ENCODE measurements at places on chromosomes 2 and 18.

DNA sequence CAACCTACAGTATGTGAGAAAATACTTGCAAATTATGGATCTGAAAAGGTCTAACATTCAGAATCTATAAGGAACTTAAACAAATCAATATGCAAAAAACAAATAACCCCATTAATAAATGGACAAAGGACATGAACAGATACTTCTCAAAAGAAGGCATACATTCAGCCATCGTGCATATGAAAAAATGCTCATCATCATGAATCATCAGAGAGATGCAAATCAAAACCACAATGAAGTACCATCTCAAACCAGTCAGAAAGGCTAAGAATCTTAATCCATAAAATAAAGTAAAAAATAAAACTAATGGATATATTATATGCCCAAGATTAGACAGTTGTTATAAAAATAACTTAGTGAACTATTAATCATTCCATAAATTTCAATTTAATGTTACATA, 154.0 kb downstream of the CALCRL start:
- DNase-seq, result no peak

- DNase-seq, result no peak
These were observed 166.6 kb downstream of the RNF144A start for GRCh38 chr2:7083580-7084509.

GRCh38 chr18:45370255-45371010, 244.8 kb upstream of the SLC14A2 start:
- DNase-seq, result no peak

DNA sequence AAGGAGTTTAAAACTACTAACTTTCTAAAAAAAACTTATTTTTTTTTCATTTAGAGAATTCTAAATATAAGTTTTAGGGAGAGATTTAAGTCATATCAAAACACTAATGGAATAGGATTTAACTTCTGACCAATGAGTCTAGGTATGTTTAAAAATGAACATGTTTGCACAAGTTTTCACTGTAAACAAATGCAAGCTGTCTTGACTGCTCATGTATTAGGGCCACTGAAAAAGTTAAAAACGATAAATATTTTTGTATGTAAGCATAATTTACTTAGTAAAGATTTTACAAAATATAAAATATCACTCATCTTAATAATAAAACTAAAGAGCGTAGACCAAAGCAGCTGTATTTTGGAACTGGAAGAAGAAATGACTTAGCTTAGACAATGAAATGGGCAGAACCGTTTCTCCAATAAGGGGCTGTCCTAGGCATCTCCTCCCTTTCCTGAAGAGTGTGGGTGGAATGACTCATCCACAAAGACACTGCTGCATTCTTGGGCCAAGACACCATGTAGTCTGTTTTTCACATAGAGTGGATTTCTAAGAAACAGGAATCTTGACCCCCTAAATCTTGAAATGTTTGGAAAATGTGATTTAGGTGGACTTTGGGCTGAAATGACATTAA, 118.8 kb downstream of the MEP1B start:
- DNase-seq, result no peak

- DNase-seq, result no peak
These were observed 12.7 kb upstream of the CDH2 start for GRCh38 chr18:28189400-28190239.

GRCh38 chr2:234867882-234868285, 83.9 kb upstream of the SH3BP4 start:
- no peak for DNase-seq

DNA sequence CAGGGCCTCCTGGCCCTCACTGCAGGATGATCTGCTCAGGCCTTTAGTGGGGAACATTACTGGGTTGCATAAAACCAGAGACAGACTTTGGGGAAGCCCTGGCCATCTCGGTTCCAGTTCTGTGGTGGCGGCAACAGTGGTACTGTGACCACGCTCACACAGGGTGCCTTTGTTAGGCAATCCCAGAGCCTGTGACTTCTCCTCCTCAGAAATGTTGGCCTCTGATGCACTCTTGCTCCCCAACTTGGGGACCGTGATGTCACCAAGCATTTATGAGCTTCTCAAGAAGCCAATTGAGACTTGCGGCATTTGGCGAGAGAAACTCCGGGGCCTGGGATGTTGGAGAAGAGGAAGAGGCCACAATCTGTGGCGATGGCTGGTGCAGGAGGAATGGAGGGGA, 80.9 kb upstream of the PKDCC start:
- no peak for DNase-seq

GRCh38 chr2:133515271-133515670, 53.0 kb downstream of the NCKAP5 start:
- no peak for DNase-seq

DNA sequence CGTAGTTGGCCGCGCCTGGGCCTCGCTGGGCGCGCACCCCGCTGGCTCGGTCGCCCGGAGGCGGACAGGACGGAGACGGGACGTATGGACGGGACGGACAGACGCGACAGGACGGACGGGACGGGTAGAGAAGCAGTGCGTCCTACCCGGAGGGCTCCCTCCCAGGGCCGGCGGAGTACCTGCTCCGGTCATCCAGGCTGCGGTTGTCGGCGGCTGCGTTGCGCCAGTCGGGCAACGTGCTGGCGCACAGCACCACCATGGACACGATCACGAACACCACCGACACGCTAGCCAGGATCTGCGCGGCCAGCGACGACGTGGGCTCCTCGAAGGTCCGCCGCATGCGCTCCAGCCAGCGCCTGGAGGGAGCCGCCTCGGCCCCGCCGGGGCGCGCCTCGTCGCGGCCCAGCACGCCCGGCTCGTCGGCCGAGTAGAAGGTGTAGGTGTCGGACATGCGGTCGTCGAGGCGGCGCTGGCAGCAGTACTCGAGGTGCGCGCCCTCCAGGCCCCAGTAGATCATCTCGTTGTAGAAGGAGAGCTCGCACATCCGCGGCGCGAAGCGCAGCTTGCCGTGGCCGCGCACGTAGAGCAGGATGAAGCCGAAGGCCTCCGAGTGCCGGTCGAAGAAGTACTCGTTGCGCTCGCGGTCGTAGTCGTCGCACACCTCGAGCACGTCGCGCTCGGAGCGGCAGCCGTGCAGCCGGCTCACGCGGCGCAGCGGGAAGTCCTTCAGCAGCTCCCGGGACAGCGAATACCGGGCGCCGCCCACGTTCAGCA, 903 bp downstream of the KCNG3 start:
- no peak for DNase-seq

GRCh38 chr2:40364151-40364874, 87.6 kb downstream of the SLC8A1 start:
- no peak for DNase-seq

GRCh38 chr2:178811901-178812300, 4.7 kb upstream of the TTN start:
- DNase-seq, result no peak

DNA sequence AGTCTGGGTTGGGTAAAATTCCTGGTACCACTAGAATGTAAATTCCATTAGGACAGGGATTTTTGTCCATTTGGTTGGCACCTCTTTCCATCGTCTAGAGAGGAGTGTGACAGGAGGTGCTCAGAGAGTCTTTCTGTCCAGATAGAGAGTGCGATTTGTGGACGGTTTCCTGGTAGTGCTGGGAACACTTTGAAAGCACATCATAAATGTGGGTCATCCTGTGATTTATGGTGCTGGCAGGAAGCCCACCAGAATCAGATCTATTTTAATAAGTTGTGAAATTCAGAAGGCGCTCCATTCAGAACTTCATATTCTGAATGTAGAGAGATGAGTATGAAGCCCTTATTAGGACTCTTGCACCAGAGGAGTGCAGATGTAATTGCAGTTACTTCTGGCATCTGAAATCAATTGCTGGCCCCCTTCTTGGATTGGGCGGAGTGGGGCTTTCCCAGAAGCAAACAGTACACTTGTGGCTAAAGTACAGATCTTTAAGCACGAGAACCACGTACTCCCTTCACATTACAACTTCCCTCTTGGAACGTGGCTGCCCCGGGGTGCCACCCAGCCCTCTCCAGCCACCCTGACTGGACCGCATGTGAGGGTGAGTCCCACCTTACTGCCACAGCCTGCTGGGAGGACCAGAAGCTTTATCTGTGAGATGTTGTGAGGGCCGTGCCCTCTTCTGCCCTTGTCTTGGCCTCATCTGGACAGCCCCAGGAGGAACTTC, 243.2 kb downstream of the MYO3B start:
- DNase-seq, result no peak

DNA sequence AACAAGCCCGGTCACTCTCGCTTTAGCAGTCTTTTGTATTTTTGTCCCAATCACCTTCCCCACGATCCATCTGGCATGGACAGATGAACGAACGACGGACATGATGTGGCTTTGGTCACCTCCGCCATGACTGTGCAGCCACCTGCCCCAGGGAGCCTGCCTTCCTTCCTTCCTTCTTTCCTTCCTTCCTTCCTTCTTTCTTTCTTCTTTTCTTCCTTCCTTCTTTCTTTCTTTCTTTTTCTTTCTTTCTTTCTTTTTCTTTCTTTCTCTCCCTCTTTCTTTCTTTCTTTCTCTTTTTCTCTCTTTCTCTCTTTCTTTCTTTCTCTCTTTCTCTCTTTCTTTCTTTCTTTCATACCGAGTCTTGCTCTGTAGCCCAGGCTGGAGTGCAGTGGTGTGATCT, 39.0 kb downstream of the ATP8B1 start:
- no peak for DNase-seq

- DNase-seq, result no peak
These were observed 707 bp upstream of the ERFE start for GRCh38 chr2:238158018-238158508.

DNA sequence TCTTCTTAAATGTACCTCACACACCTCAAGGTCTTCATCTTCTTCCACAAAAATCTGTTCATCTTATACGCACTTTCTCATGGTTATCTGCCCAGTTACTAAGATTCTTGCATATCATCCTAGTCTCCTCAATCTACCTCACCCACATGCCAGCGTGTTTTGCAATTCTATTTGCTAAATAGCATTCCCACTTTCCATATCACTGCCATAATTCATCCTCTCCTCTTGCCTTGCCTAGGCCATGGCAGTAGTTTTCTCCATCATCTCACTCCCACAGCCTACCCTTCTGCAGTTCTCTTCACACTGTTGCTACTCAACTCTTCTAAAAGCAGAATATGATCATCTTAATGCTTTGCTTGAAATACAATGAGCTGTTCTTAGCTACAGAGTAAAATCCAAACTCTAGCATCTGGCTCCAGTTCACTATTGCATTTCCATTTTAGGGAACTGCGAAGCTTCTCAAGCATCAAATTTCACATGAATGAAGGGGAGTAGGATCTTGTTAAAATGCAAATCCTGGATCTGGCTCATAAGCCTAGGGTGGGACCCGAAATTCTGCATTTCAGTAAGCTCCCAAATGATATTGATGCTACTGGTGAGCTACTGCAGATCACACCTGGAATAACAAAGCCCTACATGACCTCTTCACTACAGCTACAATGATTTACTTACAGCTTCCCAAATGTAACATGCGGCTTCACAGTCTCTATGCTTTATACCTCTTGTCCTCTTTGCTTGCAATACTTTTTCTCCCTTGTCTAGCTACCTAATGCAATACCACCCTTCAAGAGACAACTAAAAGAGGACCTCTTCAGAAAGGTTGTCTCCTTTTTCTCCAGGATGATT, 293.9 kb downstream of the SATB2 start:
- DNase-seq, result no peak

DNA sequence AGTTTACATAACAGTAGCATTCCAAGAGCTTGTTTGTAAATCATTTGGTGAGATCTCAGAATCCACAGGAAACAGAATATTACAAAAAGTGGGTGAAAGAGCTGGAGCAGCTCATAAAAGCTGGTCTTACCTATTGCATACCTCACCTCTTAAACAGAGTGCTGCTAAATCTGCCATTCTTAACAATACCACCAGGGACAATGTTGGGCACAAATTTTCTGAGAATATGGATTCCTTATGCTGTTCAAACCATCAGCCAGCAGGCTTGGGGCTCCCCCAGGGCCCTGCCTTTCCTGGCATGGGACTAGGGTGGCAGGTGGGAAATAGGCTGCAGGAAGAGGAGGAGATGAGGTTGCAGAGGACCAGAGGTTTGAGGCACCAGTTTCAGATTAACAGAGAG, 55.6 kb downstream of the TGFA start:
- DNase-seq, result no peak

GRCh38 chr2:134336921-134337320, 83.0 kb downstream of the MGAT5 start:
- no peak for DNase-seq

DNA sequence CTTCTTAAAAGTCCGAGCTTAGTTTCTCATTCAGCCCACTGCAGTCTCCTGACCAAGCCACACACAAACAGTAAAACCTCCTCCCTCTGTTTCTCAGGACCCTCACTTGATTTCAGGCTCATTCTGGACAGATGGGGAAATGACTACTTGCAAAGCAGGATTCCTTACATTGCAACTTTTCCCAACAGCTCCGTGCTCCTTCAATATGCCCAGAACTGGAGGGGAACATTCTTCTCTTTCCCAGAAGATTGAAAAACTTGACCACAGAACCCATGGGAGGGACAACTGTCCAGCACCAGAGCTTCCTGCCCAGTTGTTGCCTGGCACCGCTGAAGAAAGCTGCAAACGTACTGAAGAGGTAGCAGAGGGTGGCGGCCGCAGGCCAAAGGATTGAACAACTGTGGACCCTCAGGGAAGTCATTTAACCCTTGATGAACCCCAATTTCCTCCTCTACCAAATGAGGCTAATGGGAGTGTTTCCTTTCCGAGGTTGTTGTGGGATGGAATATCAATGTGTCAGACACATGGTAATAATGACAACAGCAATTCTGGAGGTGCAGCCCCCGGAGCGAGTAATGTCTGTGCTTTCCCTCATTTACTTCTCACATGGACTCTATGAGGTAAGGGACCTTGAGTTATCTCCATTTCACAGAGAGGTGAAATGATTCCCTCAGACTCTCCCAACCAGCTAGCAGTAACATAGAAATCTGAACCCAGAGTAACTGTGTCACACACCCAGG, 25.0 kb downstream of the BCL11A start:
- DNase-seq, result no peak

DNA sequence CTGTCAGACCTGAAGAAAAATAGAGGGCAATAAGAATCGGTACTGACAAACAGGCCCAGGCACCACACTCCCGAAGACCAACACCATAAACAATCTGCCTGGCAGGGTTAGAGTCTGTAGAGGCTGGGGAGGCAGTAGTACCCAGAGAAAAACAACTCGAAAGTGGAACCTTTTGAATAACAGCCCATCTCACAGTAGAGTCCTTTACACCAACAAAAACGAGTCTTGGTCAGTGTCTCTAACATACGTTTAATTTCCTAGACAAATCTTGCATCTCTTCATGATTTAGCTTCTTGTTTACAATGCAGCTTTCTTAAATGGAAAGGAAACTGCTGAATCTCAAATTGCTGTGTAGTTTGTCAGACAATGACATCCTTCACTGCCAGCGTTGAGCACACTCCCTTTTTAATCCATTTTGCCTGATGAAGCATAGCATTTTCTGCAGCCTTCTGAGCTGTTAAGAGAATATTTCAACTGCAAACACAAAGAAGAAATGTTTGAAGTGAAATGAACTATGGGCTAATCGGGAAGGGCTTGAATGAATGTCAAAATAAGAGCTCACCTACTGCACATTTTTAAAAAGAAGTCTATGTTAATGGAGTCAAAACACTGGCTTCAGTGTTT, 73.1 kb upstream of the DSG1 start:
- DNase-seq, result no peak
